ENCODE measurements at places on chromosomes 3 and 15.

DNA sequence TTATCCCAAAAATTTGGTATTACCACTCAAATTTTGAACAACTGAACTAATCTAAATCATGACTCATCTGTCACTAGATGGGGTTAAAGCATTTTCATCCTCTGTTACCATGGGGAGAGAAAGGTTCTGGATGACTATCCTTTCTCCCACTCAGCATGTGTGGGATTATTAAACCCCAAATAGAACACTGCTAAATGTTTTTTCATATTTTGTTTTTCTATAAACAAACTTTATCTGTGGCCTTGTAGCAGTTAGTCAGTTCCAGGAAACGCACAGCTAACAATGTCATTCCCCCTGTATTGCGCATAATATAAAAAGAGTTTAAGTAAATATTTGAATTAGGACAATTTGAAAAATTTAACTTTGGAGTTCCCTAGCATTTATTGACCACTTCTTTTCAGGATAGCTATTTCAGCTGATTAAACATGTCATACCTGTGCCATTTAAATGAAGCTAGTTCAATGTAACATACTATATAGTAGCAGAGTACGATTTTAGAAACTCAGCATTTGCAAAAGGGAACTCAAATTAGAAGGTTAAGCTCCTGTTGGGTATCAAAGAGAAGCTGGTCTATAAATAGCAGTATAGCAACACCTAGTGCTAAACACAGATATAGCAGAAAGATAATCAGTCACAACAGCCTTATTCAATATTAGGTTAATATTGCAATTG, 9.2 kb upstream of the TMEM212 start:
- DNase-seq, result no peak

GRCh38 chr15:69313432-69314000, 14.8 kb downstream of the PAQR5 start:
- no peak for DNase-seq

DNA sequence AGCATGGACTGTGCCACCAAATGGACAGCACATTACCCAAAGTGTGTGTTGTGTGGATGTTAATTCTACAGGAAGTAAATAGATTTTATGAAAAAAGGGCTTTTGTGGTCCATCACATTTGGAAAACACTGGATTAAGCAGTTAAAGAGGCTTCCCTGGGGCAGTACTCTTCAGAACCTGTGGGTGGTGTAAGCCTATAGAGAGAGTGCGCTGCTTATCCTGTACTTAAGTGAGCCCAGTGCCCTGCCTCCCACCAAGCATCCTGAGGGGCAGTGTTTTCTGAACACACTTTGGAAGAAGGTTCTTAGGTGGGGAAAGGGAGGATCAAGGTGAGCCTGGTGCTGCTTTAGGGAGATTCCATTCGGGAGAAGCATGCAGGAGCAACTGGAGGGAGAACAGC, 10.9 kb downstream of the TTLL3 start:
- DNase-seq, result no peak

- DNase-seq, result no peak
These were observed 32.3 kb upstream of the EDEM1 start for GRCh38 chr3:5155241-5155640.

DNA sequence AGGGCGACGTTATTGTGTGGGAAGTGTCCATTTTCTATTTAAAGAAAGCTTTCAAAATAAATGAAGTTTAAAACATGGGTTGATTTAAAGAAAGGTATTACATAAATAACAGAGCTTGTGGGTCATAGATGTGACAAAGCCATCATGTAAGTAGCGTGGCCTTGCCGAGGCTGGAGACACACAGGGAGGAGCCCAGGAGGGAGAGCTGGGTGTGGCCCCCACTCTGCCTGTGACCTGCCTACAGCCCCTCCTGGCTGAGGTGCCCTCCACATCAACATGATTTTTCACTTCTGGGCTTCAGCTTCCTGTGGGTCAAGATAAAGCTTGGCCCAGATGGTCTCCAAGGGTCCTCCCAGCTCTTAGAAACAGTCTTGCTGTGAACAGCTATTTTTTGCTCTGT, 12.5 kb upstream of the MGLL start:
- no peak for DNase-seq

DNA sequence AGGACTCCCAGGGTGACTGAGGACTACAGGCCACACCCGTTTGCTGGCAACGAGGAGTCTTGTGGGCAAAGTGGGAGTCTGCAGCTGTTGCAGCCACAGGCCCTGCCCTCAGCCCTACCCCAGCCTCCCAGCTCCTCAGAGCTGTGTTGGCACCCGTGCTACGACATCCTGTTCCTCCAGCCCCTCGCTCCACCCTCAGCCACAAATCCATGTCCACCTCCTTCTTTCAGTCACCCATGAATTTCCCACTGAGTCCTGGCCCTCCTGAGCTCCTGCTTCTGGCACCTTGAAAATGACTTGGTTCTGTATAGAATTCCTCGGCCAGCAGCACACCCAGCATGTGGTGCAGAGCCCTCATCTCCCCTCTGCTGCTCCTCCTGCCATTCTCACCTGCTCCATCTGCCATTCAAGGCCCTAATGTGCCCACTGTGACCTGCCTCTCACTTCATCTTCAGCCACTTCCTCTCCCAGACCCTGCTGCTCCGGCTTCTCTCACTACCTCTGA, 20.9 kb upstream of the VILL start:
- no peak for DNase-seq

Data from glutamatergic neuron (in vitro differentiated cells).